Fibroblast of skin of left quadriceps (primary cell): ENCODE measurements at places on chromosomes 16 and 17.

- no peak for DNase-seq
Measured at GRCh38 chr17:35890774-35891155, 10.6 kb upstream of the CCL5 start.

- DNase-seq = no peak
Measured at GRCh38 chr17:16033729-16034349, 34.2 kb downstream of the TTC19 start.

- no peak for DNase-seq
Measured at GRCh38 chr17:64455993-64456885, 7.3 kb downstream of the MILR1 start.

GRCh38 chr16:67277294-67277998 is 1.9 kb upstream of the PLEKHG4 start:
- peak; percentile 98 for DNase-seq

DNA sequence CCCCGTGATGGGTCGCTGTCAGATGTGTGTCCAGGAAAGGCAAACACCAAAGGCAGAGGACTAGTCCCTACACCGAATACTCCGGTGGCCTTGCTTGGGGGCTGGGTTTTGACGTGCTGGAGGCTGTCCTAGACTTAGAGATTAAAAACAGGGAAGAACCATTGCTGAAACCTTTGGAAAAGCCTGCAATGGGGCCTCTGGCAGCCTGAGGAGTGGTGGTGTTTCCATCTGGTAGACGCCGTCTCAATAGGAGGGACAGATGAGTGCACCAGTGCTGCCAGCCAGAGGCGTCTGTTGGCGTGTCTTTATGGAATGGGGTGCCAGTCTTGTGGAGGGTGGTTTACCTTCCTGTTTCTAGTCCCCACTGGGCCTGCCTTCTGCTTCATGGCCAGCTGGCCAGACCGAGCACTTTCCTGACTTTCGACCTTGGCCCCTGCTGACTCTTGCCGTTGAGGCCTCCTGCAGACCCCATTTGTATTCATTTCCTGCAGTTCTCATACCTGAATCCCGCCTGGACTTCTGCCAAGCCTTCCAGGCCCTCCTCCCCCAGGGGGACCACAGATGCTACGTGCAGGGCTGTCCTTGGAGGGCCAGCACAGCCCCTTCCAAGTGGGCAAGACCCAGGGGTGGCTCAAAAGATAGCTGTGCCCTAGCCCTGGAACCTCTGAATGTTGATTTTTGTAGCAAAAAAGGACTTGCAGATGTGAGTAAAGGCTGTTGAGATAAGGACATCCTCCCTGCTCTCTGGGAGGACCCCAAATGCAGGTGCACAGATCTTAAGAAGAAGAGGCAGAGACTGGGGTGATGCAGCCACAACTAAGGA is 1.9 kb upstream of the DNASE1 start:
- DNase-seq = no peak

GRCh38 chr16:81497690-81498089 is 53.1 kb downstream of the CMIP start:
- no peak for DNase-seq

- DNase-seq = no peak
Measured at GRCh38 chr17:39598630-39599003, 9.1 kb downstream of the NEUROD2 start.

DNA sequence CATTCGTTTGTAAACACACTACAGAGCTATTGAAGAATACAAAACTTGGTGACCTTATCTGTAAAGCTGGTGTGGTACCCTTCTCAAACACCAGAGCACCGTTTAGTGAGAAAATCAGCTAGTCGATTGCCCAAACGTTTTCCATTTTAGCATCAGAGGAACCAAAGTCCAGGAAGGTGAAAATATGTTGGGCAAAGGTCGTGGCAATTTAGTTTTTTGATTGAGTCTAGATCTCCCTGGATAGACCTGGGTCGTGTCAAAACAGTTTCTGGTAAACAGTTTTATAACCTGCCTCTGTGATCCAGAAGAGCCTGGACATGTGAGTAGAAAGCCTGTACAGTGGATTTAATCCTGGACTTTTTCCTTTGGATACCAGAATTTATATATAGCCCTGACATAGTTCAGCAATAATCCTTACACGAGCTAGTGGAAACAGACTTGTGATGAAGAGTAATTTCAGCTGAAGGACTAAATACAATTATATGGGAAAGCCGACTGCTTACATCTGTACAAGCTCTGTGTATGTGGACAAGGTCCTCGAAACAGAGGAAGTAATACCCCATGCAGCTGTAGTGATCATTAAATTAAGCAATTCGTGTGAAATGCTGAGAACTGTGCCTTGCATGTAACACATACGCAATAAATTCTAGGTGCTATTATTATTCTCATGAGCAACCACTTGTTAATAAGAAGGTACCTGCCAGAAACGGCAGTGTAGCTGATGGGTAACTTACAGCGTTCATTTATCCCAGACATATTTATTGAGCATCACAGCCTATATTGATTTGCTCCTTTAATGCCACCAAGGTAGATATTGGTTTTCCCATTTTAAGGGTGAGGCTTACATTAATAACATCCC is 72.5 kb downstream of the MAP2K6 start:
- DNase-seq = no peak
